Articular chondrocyte of knee joint (primary cell): ENCODE measurements at places on chromosomes 11 and 22. TPM values are rescaled to one million over a fixed set of nuclear protein-coding genes. Genes with fewer than 3 reads are reported as not detected.

Gene MUC5AC
- total RNA-seq: not detected in 2 replicates

Gene ADM2
- total RNA-seq: 3.0 and 4.4 TPM in 2 replicates

Gene IGLL1
- total RNA-seq: not detected in 2 replicates

Gene ZMAT5
- total RNA-seq: 15.9 and 17.8 TPM in 2 replicates

Gene OR5B12
- total RNA-seq: not detected in 2 replicates

Gene APBB1
- 32.1 and 37.8 TPM in 2 replicates for total RNA-seq
